Right atrium auricular region (tissue), 2 donors: ENCODE measurements at places on chromosomes 5 and 9.
A peak's percentile ranks its signal among the peaks of the same experiment; 100 is the strongest.

DNA sequence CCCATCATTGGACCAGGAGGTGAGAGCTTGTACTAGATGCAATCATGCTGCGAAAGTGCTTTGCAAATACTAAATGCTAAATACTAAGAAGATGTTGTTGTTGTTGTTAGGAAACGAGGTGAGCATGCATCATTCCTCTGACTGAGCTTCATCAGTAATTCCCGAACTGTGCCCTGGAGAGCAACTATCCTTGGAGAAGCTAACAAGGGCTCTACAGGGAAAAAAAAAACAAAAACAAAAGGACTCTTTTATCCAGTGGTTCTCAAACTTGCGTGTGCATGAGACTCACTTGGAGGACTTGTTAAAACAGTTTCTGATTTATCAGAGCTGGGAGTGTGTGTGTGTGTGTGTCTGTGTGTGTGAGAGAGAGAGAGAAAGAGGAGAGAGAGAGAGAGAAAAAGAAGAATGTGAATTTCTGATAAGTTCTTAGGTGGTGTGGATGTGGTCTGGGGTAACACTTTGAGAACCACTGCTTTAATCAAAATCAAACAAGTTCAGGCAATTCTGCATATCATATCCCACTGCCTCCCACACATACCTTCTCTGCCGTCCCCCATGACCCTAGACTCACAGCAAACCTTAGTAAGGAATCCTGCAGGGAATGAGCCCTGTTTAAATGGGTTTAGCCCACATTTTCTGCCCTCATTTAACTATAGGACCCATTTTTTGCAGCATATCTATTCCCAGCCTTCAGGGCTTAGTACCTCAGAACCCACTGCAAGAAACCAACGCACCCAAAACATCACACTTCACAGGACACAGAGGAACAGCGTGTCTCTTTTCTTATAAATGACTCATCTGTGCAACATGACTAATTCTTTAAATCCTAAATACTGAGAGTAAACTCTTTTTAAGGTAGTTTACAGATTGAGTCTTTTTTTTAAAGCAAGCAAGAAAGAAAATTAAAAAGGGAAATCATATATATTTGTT lies 48.9 kb downstream of the PDE6A start:
- no peak for DNase-seq

DNA sequence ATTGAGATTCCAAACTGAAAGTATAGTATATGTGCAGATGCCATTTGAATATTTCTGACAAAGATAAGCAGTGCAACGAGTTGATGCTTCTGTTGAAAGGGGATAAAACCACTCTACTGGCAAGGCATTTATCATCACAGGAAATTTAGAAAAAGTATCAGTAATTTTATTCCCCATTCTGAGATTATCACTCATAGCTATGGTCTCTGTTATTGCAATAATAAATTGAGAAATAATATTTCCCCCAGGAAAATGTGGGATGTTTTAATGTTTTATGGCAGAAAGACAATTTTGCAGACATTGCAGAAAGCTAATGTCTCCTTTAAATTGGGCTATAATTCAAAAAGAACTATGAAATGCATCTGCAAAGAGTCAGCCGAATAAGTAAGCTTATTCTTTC lies 1612.7 kb upstream of the ACO1 start:
- no peak for DNase-seq

GRCh38 chr9:4725706-4726442 lies 15.1 kb downstream of the AK3 start:
- no peak for DNase-seq

DNA sequence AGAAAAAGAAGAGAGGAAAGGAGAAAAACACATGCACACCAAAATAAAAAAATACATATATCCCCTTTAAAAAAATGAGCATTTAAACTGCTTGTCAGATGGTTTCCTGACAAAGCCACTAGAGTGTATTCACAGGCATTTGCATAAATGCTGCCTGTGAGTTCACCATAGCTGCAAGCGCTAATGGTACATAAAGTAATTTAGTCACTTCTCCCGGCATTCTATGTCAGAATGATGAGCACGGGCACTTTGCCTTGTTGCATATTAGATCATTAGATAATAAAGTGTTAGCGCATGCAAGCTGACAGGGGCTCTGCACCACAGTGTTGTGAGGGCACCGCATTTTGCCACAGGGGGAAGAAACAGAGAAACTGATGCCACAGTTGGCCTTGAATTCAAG lies 280.6 kb downstream of the EBF1 start:
- no peak for DNase-seq

- no peak for DNase-seq
These were observed 79.4 kb downstream of the SPTLC1 start for GRCh38 chr9:92035687-92036410.

GRCh38 chr9:975740-976257 lies 656 bp upstream of the DMRT3 start:
- DNase-seq = no peak

DNA sequence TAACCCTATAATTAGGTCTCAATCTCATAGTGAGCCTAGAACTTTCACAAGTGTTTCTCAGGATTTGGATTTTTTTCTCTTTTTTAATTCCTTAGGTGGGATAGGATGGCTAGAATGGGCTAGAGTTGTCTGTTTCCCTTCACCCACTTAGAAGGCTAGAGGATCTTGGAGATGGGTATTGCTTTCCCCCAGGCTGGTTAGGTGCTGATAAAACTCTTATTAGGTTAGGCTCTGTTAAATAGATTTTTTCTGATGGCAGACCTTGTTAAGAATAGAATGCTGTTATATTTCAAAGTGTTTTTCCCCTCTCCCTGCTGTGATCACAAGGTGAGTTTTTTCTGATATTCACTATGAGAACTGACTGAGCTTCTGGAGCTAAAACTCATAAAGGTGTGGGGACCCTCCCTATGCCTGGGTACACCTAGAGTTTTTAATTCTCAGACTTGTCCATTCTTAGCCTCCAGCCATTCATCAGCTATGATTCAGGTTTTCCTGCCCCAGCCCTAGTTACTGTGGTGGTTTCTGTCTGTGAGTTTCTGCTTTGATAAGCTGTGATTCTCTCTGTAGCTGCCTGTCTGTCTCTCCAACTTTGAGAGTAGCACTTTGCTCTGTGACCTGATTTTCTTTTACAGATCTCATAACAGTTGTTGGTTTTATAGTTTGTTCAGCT lies 132.4 kb downstream of the HACD4 start:
- no peak for DNase-seq

GRCh38 chr5:107472620-107473064 lies 198.1 kb downstream of the EFNA5 start:
- DNase-seq = no peak

DNA sequence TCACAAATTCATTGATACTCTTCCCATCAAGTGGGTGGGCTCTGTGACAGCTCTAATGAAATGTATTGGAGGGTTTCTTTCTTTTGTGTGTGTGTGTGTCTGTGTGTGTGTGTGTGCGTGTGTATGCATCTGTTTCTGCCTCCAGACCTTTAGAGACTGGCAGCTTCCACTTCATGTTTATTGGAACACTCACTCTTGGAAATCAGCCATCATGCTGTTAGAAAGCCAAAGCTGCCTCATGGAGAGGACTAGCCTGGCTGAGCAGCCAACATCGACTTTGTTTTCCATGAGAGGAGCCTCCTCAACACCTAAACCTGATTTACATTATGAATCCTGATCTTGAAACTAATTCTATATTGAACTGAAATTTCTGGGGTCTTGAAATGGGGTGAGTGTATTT lies 128.5 kb upstream of the FAM174A start:
- DNase-seq = no peak

DNA sequence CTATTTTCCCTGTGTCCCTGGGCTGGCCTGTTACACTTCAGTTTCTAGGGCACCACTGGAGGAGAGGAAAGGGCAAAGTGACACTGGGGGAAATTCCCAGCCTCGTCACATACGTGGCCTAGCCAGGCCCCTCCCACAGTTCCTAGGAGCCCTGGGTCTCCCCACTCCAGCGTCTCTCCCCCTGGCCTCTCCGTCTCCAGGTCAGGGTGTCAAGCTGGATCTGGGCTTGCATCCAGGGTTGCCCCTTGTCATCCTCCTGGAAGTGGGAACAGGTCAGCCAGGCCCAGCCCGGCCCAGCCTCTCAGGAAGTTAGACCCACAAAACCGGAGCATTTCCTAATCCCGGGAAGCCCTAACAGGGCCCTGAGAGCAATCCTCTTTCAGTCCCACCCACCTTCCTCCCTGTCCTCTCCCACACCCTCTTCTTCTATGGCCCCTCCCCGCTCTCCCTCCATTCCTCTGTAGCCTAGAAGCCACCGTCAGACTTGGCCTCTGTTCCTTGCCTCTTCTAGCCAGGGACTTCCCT lies 4.7 kb upstream of the TNIP1 start:
- peak; percentile 78 for DNase-seq

DNA sequence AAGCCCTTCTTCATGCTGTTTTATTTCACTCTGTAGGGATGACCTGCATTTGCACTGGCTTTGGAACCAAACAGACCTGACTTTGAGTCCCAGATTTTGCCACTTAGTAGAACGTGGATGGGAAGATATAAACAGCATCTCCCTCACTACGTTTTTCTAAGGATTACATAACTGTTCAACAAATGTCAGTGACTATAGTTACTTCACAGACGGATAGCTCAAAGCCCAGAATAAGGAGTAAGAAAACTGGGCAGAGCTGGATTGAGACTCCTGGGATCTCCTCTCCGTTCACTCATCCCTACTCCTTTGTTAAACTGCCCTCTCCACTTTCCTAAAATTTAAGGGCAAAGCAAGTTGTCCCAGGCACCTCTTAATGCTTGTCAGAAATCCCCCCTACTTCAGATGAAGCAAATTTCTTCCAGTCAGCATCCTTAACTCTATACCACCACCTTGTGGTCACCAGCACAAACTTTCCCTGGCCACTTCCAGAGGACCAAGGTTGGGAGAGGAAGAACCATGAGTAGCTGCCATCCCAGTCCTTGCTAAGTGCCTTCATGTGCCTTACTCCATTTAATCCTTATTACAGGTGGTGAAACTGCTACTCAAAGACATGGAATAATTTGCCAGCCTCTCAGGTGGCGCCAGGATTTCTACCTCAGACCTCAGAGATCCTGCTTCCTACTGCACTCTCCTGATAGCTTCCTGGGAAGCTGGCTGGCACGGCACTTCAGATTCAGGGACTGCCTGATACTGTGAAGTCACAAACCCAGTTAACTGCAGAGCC lies 38.4 kb downstream of the EGR1 start:
- no peak for DNase-seq

DNA sequence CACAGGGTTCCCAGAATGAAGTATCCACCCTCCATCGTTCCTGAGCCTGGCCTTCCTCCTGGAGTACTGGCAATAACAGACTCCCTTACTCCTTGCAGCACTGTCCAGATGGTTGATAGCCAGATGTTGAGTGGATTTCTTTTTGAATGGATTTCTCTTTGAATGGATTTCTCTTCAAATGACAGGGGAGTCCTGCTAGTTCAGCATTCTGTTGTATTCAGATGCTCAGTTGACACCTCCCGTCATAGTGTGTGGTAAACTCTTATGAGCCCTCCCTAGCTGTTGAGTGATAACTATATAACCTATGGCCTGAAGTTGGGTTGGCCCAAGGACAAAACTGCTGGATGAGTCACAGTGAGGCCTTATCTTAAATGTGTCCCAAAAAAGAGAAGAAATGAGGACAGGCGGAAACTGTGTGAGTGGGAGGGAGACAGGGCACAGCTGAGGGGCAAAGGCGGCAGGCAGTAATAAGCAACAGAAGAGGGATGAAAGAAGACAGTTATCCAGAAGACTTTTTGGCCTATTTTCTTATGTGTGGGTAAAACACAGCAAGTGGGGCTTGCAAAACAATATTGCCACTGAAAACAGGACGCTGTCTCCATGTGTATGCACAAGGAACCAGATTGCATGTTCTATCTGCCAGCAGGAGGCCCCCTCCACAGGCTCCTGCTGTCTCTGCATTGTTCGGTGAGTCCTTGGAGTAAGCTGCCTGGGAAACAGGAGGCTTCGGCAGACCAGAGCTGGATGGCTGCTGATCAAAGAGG lies 209.5 kb upstream of the S1PR3 start:
- DNase-seq = peak; percentile 78

GRCh38 chr9:129802833-129803675 lies at the start of gene TOR1B:
Gene TOR1B, plus strand, starts transcription at chr9:129803184. Its CDS starts 29 bp downstream, at chr9:129803213.
- peak; percentile 94 for DNase-seq

- no peak for DNase-seq
These were observed 25.8 kb downstream of the KLHL3 start for GRCh38 chr5:137710086-137710485.

GRCh38 chr9:105846825-105847224 lies 152.5 kb downstream of the TMEM38B start:
- DNase-seq = no peak

DNA sequence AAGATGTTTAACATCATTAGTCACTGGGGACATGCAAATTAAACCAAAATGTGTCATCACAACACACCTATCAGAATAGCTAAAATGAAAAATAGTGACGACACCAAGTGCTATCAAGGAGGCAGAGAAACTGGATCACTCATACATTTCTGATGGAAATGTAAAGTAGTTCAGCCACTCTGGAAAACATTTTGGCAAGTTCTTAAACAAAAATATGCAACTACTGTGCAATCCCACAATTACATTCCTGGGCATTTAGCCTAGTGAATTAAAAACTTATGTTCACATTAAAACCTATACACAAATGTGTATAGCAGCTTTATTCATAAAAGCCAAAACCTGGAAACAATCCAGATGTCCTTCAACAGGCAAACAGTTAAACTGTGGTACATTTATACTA lies 53.1 kb downstream of the SVEP1 start:
- no peak for DNase-seq

DNA sequence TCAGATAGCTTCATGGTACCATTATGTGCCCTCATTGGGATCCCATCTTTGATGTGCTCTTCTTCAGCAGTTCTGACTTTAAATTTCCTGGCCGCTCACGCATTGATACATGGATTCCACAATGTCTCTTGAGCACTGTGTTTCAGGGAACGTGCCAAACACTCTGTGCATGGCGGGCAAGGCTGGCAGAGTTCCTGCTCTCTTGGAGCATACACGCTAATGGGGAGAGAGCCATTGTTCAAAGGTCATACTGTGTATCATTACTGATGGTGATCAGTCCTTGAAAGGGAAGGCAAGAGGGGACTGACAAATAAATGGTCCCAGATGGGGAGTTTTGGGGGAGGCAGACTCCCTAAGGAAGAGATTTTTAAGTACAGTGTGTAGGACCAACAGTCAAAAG lies 52.3 kb downstream of the AMBP start:
- no peak for DNase-seq

- peak; percentile 81 for DNase-seq
These were observed 30.9 kb downstream of the SARDH start for GRCh38 chr9:133707065-133707762.

- no peak for DNase-seq
These were observed 349.7 kb upstream of the RFX3 start for GRCh38 chr9:3875361-3876132.

DNA sequence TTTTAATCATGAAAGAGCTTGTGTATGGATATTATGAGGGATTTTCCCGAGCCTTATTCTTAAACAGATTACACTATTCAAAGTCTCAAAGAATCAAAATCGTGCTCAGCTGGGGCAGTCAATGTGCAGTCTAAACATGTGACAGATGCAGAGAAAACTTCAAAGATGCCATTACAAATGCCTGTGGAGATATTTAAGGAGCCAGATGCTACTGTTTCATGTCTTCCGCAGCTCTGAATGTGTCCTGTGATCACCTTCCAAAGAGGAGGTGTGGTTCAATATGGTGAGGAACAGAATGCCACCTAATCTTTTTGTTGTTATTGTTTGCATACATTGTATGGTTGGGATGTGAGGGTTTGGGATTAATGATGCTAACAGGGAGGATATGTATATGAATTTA lies 593.3 kb upstream of the ARRDC3 start:
- DNase-seq = no peak
